CD4-positive, alpha-beta T cell treated with Interleukin-4 for 4 hours (primary cell): ENCODE measurements at places on chromosomes 7 and 10.

GRCh38 chr7:130904031-130904757 lies 170.2 kb upstream of the KLF14 start:
- DNase-seq = no peak

- DNase-seq = no peak
Measured at GRCh38 chr10:78247266-78247665, 213.6 kb downstream of the RPS24 start.

DNA sequence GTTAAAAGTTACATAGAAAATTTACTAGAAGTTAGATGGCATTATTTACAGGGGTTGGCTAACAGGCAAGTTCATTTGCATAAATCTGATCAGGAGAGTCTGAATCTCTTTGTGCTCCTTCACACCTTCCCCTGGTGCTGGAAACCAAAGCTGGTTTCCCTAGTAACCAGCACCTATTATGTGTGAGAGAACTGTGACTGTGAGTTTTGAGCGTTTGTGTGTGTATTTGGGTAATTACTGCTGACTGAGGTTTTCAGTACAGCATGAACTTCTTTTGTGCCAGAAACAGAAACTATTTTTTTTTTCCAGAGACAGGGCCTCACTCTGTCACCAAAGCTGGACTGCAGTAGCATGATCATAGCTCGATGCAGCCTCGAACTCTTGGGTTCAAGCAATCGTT lies 10.3 kb upstream of the IFIT1B start:
- DNase-seq = peak; percentile 70

- no peak for DNase-seq
Measured at GRCh38 chr7:47813620-47814260, 134.5 kb downstream of the PKD1L1 start.

DNA sequence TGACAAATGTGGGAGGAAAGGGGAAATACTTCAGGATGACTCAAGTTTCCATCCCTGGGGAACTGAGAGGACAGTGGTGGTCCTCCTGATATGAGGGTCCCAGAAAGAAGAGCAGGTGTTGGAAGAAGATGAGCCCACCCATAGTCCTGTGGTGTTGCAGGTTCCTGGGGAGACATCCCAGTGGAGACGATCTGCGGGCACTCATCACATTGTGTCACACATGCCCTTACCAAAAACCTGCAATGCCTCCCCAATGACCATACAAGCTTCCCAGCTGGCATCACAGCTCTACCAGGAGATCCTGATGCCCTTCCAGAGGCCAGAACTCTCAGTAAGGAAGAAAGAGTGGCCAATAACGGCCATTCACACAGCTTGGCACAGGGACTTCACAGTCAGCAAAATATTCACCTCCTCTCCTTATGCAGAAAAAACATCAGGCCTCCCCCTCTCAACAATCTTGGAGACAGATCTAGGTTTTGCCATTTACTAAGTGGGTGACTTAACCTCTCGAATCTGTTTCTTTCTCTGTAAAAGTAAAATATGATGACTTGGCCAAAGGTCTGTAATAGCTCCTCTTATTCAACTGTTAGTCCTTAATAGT lies 9.0 kb downstream of the PUS7 start:
- no peak for DNase-seq

GRCh38 chr10:75532253-75532924 lies 101.0 kb downstream of the LRMDA start:
- no peak for DNase-seq

DNA sequence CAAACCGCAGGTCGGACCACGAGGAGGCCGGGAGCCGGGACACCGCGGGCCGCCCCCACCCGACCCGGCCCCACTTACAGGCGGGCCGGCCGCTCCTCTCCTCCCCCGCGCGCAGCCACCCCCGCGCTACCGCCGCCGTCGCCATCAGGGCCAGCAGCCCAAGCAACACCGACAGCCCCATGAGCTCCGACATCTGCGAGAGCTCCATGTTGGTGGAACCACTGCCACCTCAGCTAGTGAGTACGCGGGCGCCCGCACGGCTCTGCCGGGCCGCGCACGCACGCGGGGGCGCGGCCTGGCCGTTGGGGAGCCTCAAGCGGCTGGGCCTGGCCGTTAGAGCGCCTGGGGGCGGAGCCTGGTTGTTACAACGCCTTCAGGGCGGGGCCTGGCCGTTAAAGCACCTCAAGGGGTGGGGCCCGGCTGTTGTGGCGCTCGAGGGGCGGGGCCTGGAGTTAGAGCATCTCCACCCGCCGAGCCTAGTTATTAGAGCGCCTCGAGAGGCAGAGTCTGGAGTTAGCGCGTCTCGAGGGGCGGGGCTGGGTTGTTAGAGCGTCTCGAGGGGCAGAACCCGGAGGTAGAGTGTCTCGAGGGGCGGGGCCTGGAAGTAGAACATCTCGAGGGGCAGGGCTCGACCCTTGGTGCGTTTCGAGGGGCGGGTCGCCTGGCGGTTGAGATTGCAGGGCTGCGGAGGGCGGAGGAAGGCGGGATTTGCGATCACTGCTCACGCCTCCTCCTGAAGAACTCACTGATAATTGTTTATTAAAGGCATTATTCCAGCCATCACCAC lies at the start of gene TBL2:
Gene TBL2, minus strand, starts transcription at position 238 of the 787 bp plus-strand sequence. Its CDS starts 30 bp downstream, at position 208.
- DNase-seq = peak; percentile 98

- DNase-seq = no peak
Measured at GRCh38 chr10:79910836-79911235, 38.1 kb downstream of the SFTPD start.

- DNase-seq = no peak
Measured at GRCh38 chr7:129859183-129859582, 93.6 kb downstream of the UBE2H start.

DNA sequence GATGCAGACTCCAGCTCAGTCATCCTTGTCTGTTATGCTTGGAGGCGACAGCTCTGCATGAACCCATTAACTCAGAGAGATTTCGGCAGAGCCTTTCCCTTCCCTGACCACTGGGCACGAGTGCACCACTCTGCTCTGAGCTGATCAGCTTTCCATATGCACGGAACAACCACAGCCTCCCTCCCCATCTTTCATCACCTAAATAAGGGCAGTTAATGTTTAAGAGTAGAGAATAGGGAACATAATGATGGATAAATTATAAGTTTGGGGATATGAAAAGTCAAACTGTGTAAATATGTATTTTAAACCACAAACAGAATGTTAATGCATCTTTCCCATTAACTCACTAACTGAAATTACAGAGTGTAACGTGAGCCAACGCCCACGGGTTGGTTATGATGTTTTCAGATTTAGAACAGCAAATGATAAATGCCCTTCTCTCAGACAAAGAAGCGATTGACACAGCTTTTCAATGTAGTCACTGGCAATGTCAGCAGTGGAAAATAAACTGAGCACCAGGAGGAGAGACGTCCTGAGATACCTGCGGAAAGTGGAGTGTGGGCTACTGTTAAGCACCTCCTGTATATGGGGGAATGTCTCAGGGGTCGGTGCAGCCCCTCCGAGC lies 658.2 kb downstream of the LRMDA start:
- no peak for DNase-seq

DNA sequence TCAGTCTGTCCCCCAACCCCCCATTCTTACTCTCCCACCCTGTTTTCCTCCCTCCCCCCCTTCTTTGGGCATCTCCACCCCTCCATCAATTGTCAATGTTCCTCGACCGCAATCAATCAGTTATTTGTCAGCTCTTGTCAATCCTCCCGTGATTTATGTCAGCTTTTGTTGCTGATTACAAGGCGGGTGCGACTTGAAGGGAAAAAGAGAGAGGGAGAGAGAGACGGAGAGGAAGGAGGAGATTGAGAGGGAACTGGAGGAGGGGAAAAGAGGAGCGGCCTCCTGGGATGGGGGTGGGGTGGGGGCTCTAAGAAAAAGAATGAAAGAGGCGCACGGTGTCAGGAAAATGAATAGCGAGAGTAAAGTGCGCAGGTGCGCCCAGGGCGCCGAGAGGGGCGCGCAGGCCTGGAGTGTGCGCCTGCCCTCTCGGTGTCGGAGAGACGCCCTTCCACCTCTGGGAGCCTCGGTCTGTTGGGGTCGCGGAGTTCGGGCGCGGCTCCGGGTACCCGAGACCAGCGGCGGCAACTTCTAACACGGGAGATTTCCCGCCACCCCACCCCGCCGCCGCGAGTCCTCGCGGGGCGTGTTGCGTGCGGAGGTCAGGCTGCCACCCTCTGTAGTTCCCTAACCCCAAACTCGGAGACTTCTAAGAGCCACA lies 1.1 kb upstream of the ZNF503 start:
- no peak for DNase-seq

DNA sequence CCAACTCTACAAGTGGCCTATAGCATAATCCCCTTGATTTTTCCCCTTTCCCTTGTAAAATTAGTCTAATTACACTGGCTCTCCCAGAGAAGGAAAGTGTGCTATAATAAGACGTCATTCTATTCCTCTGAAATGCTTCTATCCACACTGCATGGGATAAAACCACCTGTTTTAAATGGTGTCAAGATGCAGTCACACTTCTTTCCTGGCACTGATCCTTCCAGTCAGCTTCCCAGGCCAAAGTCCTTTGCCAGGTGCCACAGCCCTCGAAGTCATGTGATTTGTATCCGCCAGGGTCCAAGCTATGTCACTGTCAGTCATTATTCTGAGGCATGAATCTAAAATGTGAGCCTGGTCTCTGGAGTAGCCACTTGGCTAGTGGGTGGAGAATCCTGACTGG lies 169.0 kb upstream of the KIAA1217 start:
- no peak for DNase-seq

DNA sequence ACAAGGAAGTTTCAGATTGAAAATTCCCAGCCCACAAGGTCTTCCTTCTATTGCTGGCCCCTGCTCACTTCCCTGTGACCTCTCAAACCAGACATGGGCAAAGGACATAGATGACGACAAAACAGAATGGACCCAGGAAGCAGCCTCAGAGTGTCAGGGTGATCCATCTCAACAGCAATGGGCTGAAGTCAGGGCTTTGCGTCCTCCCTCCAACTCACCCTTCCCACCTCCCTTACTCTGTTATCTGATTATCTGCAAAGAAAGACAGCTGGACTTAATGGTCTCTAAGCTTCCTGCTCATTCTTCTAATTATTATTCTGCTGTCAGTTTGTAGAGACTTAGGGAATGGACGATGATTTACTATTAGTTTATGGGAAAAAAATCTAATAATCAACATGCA lies 115.9 kb downstream of the PIP4K2A start:
- no peak for DNase-seq

GRCh38 chr10:128854963-128855362 lies 612.1 kb upstream of the MGMT start:
- DNase-seq = no peak

DNA sequence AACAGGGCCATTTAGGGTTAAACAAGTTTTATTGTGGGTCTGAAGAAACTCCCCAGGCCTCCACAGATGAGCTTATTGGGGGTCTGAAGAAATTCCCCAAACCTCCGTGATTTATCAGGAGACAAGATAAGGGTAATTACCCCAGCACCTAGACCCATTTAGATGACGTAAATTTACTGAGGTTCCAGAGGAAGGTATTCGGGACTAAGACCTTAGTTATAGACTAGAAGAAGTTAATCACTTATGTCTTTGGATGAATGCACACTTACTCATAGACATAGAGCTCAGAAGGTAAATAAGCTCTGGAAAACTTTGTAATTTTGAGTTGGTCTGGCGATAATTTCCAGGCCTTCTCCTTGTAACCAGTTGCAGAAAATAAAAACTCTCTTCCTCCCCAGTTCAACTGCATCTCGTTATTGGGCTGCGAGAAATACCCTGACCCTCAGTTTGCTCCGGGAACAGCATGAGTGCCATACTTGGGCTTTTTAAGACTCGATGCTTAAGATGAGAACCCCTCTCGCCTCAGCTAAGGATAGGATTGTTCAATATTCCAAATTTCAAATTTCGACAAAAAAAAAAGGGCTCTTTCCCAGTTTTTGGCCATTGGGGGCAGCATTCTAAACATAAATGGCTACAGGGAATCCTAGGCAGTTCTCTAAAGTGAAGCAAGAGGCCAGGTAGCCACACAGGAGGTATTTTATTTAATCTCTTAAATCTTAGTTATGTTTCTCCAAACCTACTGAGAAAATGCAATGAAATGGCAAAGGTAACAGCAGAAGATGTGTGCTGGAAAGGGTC lies 74.7 kb upstream of the PFKP start:
- DNase-seq = no peak

DNA sequence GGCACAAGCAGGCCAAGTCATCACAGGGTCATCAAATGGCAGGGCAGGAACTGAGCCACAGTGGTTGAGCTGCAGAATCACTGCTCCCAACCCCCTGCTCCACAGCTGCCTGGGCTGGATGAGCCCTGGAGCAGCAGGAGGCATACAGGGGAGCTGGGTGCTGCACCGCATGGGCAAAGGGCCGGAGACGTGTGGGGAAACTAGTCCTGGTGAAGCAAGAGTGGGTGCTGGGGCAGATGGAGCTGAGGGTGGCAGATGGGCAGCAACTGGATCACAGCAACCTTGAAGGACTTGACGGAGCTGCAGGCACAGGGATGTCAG lies 16.0 kb upstream of the VOPP1 start:
- no peak for DNase-seq

DNA sequence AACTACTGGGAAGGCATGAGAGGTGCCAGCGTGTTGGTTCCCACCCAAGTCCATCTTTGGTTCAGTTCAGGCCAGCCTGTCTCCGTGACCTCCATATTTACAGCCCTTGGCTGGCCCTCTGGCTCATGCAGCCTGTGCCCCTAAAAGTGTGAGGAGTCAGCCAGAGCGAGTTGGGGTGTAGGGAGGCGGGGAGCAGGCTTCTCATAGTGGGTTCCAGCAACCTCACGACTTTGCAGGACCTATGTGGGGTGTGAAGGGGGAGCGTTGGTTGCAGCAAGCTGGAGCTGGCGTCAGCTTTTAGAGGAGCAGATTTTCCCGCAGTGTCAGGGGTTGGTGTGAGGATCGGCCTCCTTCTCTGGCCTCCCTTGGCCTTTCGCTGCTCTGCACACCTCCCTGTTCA lies 9.8 kb downstream of the TSPAN14 start:
- DNase-seq = no peak

GRCh38 chr7:77553123-77553522 lies 16.0 kb downstream of the PTPN12 start:
- no peak for DNase-seq

- no peak for DNase-seq
Measured at GRCh38 chr7:30729642-30730041, 22.3 kb upstream of the INMT start.

GRCh38 chr7:159031135-159031701 lies 113.4 kb downstream of the VIPR2 start:
- no peak for DNase-seq

DNA sequence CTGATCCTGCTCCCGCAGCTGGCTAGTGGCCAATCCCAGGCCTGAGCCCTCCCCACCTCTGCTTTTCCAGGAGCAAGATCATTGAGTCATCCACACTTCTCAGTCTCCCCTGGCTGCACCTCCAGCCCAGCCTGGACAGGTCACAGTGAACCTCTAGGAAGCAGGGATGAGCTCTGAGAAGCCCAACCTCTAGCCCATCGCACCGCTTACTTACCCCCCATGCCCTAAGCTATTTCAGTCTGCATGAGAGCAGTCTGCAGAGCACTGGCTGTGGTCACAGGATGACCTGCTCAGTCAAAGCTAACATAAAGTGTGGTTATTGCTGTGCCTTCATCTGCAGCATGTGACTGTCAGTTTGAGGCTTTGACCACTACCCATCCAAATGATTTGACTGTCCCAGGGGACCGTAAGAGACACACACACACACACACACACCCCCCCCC lies 129.2 kb downstream of the SORBS1 start:
- DNase-seq = no peak
